ENCODE measurements at places on chromosomes 5 and 9.

DNA sequence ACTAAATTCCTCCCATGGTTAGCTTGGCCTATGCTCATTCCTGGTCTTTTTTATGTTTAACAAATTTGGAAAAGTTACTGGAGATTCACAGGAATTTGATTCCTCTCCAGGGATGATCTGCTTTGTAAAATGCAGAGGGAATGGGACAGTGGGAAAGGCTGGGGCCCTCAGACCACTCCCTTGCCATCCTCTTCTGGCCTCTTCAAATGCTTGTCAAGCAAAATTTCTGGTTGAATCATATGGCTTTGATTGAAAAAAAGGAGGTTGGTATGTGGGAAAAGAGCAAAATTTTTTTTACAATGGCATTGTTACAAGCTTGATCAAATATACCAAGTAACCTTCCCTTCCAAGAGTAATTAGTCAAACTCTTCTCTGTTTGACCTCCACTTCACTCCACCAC is 225.1 kb downstream of the PIK3R1 start:
- no peak for DNase-seq

GRCh38 chr5:76403766-76404222 is 709 bp downstream of the IQGAP2 start:
- DNase-seq, result no peak

GRCh38 chr5:3853362-3853761 is 257.7 kb downstream of the IRX1 start:
- DNase-seq, result no peak

DNA sequence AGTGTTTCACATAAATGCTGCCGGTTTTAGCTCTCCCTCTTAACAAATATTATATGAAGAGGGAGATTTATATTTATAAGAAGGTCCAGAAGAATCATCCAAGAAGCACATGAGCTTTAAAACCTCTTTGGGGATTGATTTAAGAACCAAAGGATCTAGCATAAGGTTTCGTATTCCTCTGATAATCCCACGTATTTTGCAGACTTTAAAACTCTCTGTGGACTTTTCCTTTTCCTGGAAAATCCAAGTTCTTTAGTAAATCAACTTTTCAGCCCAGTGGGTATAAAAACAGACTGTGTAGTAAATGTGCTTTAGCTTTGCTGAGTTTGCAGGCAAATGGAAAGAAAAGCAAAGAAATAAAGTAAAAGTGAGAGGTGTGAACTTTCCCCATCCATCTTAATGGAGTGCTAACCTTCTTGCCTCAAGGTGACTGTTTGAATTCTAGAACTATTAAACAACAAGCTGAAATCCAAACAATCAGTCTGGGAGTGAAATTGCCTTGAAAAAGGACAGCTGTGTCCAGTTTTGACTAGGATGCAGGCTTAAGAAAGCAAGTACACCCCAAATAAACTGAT is 363.4 kb upstream of the SLC24A2 start:
- no peak for DNase-seq

DNA sequence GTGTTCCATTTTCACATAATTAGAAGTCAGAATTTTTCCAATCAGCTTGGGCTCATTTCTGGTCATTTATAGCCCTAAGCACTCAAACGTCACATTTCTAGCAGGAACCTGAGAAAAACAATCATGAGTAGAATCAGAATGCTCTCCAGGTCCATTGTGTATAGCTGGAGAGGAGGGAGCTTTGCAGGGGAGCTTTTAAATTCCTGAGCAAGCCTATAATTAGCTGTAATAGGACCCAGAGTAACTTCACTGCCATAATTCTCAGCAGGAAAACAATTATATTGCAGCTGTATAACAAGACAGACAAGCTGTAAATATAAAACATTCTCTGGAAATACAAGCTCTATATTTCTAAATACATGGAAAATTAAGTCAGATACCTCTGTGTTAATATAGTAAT is 637.6 kb upstream of the SGCD start:
- no peak for DNase-seq

DNA sequence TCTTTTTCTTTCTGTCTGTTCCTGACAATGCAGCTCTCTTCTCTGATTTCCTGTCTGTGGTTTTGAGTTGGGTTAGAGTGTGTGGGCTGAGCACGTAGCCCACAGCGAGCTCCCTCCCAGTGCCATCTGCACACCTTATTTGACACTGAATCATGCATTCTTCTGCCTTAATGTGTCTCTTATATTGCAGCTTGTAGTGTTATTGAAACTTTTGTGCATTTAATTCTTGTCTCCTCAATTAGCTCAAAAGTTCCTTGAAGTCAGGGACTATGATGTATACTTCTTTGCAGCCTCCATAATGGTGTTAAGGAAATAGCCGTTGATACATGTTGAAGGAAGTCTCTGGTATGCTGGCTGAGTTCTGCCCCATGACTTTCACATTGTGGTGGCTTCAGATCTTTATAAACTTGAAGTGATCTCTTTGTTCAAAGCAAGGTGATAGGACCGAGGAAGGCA is 576.2 kb upstream of the CLINT1 start:
- DNase-seq, result no peak

- DNase-seq, result no peak
Measured at GRCh38 chr9:89505048-89505447, 7.1 kb upstream of the SEMA4D start.

DNA sequence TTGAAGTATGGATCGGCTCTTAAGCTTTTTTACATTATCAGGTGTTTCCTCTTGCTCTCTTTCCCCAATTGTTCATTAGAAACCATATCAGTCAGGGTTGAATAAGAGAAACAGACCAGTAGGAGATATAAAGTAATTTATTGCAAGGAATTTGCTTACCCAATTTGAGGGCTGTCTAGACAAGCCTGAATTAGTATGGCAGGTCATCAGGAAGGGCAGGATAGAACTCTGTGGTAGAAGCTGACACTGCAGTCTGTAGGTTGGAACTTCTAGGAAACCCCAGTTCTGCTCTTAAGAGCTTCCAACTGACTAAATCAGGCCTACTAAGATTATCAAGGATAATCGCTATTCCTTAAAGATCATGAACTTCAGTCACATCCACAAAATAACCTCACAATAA is 24.3 kb downstream of the ISOC1 start:
- DNase-seq, result no peak

- peak; percentile 86 for DNase-seq
Measured at GRCh38 chr5:170132269-170132975, 26.7 kb downstream of the FOXI1 start.

DNA sequence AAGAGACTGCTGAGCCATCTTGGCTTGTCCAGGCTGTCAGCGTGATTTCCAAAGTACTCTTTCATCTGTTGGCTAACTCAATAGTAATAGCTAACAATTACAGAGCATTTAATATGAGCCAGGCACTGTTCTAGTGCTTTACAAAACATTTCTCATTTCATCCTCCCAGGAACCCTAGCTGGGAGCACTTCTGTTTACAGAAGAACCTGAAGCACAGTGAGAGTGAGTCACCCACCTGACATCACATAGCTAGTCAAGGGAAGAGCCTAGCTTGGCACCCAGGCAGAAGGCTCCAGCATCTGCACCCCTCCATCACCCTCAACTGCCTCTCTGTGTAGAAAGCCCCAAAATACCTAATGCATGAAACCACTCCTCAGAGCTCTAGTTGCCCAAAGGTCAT is 57.5 kb upstream of the IQGAP2 start:
- DNase-seq, result no peak

DNA sequence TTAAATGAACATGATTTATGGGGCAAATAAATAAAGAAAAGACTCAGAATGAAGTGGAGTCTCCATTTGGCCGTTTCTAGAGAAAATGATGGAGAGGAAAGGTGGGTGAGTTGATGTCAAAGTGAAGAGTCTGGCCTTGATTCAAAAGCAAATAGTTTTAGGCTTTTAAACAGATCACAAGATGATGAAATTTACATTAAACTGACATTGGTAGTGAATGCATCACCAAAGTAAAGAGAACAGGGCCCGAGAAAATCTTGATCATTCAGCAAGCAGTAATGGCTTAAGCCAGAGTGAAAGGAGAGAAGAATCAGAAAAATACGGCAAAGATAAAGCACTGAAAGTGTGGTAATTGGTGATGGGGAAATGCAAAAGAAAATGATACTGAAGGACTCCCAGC is 460.0 kb upstream of the SGCD start:
- DNase-seq, result no peak

- peak; percentile 75 for DNase-seq
Measured at GRCh38 chr9:38018958-38019602, 49.9 kb downstream of the SHB start.

DNA sequence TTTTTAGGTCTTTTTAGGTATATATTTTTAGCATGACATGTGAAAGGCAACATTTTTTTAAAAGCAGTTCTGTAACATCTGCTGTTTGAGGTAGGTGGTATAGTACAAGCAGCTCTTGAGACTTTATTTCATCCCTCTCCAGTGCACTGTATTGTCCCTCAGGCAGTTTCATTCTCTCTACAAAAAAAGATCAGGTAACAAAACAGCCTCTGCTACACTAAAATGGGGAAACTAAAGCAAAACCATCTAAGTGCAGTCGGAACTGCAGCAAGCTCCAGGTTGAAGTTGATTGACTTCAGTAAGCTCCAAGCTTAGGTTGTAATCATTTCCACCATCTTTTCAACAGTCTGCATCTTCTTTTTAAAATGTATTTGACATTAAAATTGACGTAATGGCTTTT is 195.6 kb downstream of the DEPDC1B start:
- DNase-seq, result no peak

GRCh38 chr9:32427111-32427873 is 42.8 kb downstream of the ACO1 start:
- no peak for DNase-seq

GRCh38 chr9:122192261-122192875 is 32.7 kb downstream of the MORN5 start:
- no peak for DNase-seq

DNA sequence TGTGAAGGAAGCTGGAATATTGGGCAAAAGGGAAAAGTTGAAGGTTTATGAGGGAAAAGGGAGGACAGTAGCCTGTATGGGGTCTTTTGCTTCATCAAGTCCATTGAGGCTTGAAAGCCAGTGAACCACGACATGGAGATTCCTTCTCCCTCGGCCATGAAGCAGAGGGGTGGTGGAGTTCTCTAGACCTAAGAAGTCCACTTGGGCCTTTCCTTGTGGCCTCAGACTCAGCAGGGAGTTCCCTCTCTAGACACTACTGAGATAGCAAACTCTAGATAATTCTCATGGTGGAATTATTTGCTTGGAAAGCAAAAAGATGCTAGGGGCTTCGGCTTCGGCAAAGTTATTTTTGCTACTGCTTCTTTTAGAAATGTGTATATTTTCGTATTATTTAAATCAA is 78.5 kb downstream of the FOXD1 start:
- DNase-seq, result no peak

DNA sequence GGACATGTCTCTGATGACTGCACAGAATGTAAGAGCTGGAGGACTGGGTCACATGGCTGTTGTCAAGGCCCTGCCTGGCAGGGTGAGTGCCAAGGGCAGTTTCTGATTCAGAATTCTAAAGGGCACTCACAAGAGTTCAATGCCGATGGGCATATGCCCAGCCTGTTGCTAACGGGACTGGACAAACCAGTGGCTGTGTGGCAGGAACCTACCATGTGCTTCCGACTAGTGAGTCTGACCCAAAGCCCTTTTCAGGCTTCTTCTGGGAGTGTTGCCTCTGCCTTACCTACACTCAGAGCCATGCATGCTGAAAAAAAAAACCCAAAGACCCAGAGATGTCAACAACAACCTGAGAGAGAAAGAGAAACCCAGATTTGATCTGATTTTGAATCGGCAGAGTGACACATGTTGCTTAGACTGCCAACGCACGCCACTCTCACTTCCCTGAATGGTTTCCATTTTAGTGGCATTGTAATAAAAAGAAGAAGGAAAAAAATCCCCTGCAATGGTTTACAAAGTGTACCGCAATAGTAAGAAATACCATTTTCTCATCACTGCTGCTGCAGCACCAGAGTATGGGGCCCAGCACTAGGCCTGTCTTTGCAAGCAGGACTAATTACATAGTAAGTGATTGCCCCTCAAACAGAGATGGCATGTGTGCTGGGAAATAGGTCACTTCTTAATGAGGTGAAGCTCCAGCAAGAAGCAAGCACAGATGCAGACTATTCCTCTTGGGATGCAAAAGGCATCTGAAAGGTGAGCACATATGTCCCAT is 194.3 kb downstream of the PALM2AKAP2 start:
- no peak for DNase-seq

DNA sequence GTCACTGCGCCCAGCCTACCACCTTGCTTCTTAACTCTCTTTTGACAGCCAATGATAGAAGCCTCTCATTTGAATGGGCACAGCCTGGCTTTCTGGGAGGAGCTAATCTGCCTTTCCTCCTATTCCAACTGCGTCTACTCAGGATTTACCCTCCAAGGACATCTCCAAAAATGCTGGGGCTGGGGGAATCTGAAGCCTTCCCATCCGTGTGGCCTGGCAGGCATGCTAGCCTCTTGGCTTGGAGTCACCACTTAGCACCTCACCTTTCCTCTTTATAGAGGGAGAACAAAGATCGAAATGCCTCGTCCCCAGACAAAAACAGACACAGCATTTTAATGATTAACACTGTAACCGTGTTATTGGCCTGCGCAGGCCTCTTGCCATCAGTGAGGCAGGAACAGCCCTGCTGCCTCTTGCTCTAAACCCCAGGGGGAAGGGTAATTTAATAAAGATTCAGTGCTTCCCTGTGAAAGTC is 108.2 kb upstream of the KLF4 start:
- DNase-seq, result no peak

DNA sequence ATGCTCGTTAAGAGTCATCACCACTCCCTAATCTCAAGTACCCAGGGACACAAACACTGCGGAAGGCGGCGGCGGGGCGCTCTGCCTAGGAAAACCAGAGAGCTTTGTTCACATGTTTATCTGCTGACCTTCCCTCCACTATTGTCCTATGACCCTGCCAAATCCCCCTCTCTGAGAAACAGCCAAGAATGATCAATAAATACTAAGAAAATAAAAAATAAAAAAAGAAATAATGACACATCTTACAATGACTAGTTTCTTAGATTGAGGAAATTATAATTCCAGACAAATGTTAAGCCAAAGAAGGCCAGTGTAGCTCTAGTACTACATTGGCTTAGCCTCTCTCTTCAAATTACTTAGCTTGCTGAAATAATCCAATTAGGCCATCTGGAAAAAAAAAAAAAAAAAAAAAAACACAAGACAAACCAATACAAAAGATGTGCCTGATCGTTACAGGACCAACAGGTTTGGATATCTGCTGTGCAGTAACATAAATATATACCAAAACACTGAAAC is 58.0 kb downstream of the ANXA2R start:
- DNase-seq, result no peak

DNA sequence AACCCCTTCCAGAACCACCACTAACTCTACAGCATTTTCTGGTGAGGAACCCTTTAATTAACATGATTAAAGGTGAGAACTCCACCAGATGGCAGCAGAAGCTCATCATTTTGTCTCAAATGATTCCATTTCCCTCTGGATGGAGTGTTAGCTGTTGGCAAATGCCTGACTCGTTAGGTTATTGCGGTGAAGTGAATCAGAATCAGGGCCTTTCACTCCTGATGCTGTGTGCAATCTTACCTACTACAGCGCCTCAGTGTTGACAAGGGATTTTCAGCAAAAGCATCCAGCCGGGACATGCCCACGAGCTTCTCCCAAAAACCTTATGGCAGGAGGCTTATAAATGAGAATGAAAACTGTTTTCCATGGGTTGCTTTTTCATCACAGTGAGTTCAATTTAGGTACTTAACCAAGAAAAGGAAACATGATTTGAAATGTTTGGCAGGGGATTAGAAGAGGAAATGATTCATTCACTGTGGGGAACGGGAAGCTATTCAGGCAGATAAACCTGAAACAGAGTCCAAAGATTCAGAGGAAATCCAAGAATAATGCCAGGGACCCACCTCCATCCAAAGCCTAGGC is 48.0 kb upstream of the CAST start:
- DNase-seq, result peak; percentile 87

Measured in AG20443 (cell line).